CD4-positive, alpha-beta T cell treated with Interleukin-1 beta for 1 hour (primary cell): ENCODE measurements at places on chromosomes 11 and 22.

GRCh38 chr11:123585206-123585605 lies 69.2 kb downstream of the SCN3B start:
- DNase-seq, result no peak

- no peak for DNase-seq
Measured at GRCh38 chr11:66324664-66325063, 7.8 kb upstream of the CD248 start.

GRCh38 chr11:130121445-130121978 lies 38.1 kb upstream of the ST14 start:
- DNase-seq, result no peak

DNA sequence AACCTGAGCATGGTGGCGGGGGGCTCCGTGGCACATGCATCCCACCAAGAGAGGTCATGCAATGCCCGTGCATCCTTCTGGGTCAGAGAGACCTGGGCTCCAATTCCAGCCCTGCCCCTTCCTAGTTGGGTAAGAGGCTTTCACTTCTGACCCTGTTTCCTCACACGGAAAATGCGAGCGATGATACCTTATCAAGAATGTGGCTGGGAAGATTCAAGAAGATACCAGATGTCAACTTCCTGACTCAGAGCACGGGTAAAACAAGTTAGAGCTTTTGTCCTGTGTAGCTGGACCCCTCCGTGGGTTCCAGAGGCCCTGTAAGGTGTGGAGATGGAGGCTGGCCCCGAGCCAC lies 8.7 kb upstream of the DGKZ start:
- no peak for DNase-seq

- no peak for DNase-seq
Measured at GRCh38 chr11:33797879-33798278, 23.6 kb upstream of the FBXO3 start.

DNA sequence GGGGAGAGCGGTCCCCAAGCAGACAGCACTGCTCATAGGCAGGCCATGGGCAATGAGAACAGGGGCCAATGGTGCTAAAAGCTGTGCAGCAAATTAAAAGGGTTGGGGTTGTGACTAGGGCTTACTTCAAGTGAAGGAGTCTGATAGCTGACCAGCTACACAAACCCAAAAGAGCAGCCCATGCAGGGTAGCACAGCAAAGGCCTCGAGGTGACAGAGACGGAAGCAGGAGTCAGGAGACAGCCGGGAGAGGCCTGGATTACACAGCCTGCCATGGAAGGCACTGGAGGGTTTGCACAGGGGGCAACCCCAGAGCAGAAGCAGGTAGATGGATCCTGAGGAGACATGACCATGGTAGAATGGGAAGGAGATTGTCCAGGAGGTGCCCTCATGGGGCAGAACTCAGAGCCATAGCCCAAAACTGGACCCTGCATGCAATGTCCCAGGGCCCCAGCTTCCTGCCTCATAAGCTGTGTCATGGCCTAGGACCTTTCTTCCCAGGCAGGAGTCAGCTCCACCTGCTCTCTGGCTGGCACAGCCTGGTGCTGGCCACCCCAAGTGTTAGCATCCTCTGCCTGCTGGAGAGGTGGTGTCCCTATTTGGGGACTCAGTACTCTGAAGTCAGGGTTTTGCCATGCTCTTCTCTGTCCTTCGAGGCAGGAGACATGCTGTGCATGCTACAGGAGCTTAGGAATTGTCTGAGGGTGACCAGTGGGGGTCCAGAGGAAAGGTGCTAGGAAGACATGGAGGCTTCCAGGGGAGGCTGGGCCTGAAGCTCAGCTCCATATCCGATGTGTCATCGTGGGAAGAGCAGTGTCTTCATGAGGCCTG lies 33.3 kb downstream of the RSPH14 start:
- DNase-seq, result no peak

DNA sequence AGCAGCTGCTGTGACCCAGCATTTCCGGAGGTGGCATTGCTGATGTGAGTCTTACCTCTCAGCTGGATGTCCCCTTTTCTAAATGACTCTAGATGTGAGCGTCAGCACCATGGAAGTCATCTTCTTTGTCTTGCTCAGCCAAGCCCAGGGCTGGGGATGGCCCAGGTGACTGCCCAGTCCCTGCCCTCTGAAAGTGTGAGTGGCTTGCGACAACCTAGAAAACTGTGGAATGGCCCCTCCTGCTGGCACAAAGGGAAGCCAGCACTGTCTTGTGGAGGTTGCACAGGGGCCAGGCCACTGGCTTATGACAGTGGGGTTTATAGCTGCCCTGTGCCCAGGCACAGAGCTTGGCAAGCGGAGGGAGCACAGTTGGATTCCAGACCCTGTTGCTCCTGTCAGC lies 6.2 kb downstream of the TUB start:
- no peak for DNase-seq

DNA sequence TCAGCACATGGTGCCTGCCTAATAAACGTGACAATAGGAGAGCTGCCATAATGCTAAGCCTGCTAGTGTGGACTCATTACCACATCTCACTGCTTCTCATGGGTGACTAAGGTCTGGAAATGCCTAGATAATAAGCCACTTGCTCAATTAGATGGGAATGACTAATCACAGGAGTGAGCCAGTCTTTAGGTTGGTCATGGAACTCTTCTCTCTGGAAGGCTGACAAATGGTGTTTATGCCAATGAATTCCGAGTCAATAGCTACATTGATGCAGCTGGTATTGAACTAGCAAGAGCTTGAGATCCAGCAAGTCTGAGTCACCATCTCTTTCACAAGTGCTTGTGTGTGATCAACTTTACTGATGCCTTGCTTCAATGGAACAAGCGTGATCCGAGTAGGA lies 334.9 kb downstream of the OPCML start:
- no peak for DNase-seq

DNA sequence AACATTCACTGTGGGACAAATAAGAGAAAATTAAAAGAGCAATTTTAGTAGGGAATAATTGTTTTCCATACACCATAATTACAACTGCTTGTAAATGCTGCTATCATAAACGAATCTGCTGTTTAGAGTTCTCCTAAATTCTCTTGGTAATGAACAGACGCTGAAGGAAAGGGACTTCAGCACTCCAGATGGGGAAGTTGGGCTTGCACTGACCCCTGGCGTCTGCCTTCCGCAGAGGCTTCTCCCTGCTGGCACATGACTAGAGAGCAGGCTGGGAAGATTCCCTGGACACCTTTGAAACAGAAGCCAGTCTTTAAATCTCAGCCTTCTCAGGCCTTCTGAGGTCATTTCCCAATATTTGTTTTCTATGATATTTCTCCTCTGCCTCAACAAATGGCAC lies 84.1 kb downstream of the NXPE2 start:
- DNase-seq, result no peak

- DNase-seq, result no peak
Measured at GRCh38 chr11:8641332-8641731, 41.1 kb downstream of the TRIM66 start.

GRCh38 chr11:58905721-58906547 lies 33.4 kb upstream of the GLYATL1 start:
- DNase-seq, result no peak

- no peak for DNase-seq
Measured at GRCh38 chr11:61024938-61025820, 53.7 kb downstream of the CD6 start.

DNA sequence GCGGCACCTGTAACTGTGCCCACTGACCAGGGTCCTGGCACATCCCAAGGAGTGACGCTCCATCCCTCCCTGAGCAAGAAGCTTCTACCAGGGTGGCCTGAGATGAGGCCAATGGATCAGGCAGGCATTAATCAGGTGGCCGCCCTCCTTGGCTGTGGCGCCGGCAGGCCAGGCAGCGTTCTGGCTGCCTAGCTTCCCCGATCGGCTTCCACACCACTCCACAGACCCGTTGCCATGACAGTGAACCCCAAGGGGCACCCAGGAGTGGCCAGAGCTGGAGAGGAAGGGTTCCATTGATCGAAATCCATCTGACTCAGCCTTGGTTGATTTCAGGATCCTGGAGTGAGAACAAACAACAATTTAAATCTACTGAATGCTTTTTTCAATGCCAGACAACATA lies 20.5 kb downstream of the LRRC55 start:
- DNase-seq, result no peak
